ENCODE measurements at places on chromosomes 1 and 21.
A peak's percentile ranks its signal among the peaks of the same experiment; 100 is the strongest.

- no peak for DNase-seq
These were observed 91.6 kb downstream of the ASH1L start for GRCh38 chr1:155471026-155471425.

- DNase-seq: no peak
These were observed 5.8 kb upstream of the MPZL1 start for GRCh38 chr1:167716000-167716271.

DNA sequence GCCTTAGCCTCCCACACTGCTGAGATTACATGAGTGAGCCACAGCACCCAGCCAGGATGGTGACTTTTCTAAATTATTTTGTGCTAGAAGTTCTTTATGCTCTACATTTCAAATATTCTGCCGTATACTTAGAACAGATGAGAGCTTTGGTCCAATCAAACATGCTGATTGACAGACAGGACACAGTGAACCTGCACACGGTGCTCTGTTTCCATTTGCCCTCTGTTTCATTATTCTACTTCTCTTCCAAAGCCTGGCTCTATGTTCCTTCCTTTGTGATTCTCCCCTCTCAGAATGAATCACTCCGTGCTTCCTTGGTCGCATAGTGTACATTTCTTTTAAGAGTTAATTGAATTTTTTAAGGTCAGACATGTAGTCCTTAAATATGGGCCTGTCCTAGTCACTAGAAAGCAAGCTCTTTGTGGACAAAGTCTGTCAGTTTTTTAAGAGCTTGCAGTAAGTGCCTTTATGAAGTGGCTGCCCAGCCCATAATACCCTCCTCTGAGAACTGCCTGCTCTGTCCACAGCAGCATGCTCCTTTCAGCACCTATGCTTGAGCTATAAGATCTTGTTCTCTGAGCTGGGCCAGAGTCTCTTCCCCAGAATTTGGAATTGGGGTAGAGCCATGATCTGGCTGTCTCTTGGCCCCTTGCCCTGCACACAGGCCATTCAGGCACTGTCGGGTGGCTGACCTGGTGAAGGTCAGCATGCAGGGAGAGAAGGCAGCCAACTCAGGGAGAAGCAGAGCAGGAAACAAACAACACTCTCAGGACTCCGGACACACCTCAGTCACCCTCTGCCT, 66.8 kb upstream of the SLC44A3 start:
- DNase-seq: no peak

GRCh38 chr1:96559707-96560596, 161.6 kb upstream of the PTBP2 start:
- DNase-seq: no peak

DNA sequence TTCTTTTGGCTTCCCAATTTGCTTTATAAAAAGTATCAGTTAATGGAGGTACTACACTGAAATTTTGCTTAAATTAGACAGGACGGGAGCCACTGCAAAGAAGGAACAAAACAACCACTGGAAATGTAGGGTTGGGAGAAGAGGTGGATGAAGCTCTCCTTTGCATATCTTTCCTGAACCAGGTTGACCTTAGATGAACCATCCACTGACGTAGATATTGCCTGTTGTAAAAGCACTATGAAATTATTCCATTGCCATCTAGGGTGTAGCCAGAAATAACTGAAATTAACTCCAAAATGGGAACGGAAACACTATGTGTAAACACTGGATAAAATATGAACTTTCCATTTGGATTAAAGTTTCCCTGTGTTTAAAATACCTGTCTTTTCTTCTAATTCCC, 1.2 kb upstream of the ABL2 start:
- DNase-seq: no peak

DNA sequence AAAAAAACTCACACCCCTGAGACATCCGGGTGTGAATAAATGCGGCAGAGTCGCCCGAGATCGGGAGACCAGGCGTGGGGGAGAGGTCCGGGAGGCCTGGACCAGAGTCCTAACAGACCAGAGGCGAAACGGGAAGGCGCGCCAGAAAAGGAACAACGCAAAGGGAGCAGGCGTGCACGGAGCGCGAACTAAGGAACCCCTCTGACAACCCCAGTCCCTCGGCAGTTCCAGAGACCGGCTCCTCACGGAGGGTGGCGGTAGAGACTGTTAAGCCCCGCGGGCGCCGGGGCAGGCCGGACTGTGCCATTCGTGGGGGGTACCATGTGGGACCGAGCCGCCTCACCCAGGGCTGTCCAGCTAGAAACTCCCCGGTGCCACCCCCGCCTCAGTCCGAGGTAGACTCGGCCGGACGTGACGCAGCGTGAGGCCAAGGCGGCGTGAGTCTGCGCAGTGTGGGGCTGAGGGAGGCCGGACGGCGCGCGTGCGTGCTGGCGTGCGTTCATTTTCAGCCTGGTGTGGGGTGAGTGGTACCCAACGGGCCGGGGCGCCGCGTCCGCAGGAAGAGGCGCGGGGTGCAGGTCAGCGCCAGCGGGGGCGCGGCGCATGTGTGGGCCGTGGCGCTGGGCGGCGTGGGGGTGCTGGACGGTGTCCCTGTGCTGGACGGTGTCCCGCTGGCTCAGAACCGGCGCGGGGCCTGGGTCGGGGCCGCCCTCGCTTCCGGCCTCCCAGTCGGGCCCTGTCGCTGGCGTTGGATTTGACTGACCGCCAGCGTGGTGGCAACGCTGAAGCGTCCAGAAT, at the start of gene PARK7:
PARK7 (plus strand) TSS at position 496 of the 798 bp plus-strand sequence. CDS start 1,075 bp downstream, outside the sequence.
- peak; percentile 100 for DNase-seq

- DNase-seq: no peak
These were observed 31.8 kb downstream of the CLIC6 start for GRCh38 chr21:34700605-34701004.

DNA sequence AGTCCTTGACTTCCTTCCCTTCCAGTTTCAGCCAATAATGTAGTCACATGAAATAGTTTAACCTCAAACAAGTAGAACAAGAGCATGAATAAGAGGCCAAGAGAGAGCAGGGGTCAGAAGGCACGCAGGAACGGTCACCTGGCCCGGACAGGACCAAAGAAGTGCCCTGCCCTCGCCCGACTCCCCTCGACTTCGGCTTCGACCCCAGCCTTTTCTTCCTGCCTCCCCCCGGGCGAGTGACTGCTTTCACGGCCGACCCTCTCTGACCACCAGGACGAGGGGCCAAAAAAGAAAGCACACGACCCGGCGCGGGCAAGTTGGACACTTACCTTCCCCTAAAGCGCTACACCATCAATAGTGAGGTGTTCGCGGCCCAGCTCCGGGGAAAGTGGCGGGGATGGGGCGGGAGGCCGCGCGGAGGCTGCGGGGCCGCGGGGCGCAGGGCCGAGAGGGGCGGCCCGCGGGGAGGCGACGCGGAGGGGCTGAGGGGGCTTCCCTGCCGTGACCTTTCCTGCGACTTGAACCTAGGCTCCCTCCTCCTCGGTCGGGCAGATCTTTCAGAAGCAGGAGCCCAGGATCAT, 519 bp downstream of the RERE start:
- peak; percentile 2 for DNase-seq

- DNase-seq: no peak
These were observed 138.3 kb downstream of the MAP3K21 start for GRCh38 chr1:233465745-233466343.

DNA sequence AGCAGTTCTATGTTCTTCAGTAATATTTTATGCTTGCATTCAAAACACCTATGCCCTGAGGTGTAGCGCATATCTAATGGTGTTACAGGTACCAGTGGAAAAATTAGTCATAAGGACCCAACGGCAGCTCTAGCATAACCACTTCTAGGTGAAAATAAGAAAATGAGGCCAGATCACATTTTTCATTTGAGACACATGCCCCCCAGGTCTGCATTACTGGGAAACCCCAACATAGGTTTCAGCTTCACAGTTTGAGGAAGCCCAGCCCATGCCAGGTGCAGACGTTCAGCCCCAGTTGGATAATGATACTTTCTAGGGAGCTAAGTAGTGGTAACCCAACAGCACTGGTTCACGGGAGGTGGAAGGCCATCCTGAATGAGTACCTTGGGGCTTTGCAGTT, 129.8 kb downstream of the CNIH3 start:
- DNase-seq: no peak

DNA sequence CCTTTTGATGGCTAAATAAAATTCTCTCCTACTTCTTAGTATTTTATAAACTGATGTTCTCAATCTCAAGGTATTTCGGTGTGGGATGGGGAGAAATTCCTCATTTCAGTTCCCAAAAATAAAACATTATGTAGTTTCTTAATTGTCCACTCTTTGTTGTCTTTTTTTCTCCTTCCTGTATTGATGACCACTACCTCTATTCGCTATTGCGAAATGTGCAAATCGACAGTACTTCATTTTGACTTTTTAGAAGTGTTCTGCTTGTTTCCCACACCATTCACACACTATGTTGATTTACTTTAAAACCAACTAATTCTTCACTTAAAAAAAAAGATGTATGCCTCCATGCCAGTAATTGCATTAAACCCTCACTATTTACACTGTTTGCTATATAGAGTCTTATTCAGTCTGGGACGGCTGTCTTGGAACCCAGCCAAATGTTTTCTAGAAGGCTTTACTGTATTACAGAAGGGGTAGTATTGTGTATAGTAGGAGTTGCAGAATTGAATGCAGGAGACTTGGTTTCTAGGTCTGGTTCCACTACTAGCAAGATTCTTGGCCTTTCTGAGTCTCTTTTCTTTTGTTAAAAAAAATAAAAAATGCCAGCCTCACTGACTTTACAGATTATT, 5.6 kb downstream of the RNF2 start:
- no peak for DNase-seq

- no peak for DNase-seq
These were observed 90.0 kb downstream of the VWA5B1 start for GRCh38 chr1:20380616-20381035.

DNA sequence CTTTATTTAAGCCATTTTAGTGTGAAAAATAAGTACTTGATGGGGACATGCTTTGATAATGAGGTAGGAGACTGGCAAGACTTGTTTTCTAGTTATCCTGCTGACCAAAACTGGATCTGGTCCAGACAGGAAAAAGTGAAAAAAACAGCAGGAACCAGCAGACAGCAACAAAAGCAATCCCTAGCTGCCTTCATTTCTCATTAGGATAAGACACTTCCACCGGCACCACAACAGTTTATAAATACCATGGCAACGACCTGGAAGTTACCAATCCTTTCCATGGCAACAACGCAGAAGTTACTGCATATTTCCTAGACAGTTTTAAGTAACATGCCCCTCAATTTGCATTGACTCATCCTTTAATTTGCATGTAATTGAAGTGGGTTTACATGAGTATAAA, 993.8 kb upstream of the NCAM2 start:
- DNase-seq: no peak

GRCh38 chr1:223363856-223364684, at the start of gene SUSD4:
Gene SUSD4, minus strand, starts transcription at chr1:223364176. Its CDS starts 751 bp downstream, at chr1:223363425.
- DNase-seq: peak; percentile 77

DNA sequence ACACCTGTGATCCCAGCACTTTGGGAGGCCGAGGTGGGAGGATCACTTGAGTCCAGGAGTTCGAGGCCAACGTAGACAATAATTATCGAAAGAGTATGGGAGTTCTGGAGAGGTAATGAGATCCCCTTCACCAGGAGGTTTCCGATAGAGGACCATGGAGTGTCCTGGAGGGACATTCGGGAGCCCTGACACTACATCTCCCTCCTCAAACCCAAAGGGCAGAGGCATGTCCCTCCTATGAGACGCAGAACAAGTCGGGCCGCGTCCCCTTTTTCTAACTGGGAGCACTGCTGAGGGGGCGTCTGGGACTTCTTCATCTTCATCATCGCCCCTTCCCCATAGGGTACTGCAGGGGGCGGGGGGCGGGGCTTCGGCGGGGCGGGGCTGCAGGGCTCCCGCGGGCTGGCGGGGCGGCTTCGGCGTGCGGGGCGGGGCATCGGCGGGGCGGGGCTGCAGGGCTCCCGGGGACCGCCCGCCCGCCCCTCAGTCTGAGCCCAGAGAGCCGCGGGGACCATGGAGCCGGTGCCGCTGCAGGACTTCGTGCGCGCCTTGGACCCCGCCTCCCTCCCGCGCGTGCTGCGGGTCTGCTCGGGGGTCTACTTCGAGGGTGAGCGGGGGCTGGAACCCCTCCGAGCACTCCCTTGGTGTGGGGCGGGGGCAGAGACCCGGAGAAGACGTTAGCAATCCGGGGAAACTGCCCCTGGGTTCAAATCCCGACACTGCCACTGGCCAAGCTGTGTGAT, at the start of gene THEMIS2:
THEMIS2 (plus strand) TSS at position 486 of the 743 bp plus-strand sequence; CDS start at position 514, 28 bp downstream.
- DNase-seq: peak; percentile 86

GRCh38 chr1:59104191-59104760, 192.6 kb upstream of the FGGY start:
- DNase-seq: no peak

DNA sequence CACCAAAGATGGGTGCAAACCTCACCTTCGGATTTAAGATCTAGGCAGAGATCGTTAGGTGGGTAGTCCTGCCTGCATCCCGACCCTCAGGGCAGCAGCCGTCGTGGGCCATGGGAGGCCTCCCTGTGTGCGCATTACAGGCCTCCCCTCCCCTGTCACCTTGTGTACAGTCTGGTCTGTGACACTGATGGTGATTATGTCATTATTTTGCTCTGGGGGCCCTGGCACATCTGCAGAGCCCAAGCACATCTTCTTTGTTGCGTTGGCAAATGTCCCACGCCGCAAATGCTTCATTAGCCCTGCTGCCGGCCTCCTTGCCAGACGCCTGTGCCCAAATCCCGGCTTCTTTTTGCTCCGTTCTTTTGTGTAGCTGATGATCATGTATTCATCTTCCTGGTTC, 31.7 kb downstream of the PROX1 start:
- DNase-seq: no peak

- DNase-seq: peak; percentile 36
These were observed 44.5 kb downstream of the SLC22A15 start for GRCh38 chr1:116020668-116021272.

DNA sequence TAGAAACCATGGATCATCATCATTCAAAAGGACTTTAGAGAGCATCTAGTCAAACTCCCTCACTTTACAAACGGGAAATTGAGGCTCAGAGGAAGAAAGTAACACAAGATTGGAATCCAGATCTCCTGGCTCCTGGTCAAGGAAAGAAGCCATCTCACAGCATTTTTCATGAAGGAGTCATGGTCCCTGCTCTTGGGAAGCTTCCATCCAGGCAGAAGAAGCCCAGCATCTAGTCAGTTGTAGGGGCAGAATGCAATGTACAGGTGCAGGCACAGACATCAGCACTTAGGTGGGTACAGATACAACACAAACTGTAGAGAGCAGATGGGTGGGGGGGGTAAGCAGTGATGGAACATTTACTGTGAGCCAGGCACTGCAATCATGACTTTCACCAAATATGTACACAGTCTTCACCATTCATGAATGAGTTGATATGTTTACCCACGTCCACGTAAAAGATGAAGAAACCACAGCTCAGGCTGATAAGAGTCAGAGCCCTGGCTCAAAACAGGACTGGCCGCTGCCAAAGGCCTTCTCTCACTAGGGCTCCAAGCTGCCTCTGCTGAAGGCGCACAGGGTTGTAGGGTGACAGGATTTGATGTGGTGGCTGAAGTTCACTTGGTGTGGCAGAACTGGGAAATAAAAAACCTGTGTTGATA, 44.0 kb downstream of the OPTC start:
- DNase-seq: no peak

- DNase-seq: no peak
These were observed 29.4 kb upstream of the CD101 start for GRCh38 chr1:116971965-116972673.

- no peak for DNase-seq
These were observed 597.3 kb upstream of the PLXNA2 start for GRCh38 chr1:208841436-208841835.

GRCh38 chr1:16172964-16173446, 17.1 kb upstream of the EPHA2 start:
- DNase-seq: no peak
